ENCODE measurements at places on chromosomes 11 and 22. TPM values are rescaled to one million over a fixed set of nuclear protein-coding genes. Genes with fewer than 3 reads are reported as not detected.

Gene C11orf21
- 5.0 TPM for polyA plus RNA-seq

Gene LMF2
- polyA plus RNA-seq, result 42.2 TPM

Gene USP2
- 60.0 TPM for polyA plus RNA-seq

DNA sequence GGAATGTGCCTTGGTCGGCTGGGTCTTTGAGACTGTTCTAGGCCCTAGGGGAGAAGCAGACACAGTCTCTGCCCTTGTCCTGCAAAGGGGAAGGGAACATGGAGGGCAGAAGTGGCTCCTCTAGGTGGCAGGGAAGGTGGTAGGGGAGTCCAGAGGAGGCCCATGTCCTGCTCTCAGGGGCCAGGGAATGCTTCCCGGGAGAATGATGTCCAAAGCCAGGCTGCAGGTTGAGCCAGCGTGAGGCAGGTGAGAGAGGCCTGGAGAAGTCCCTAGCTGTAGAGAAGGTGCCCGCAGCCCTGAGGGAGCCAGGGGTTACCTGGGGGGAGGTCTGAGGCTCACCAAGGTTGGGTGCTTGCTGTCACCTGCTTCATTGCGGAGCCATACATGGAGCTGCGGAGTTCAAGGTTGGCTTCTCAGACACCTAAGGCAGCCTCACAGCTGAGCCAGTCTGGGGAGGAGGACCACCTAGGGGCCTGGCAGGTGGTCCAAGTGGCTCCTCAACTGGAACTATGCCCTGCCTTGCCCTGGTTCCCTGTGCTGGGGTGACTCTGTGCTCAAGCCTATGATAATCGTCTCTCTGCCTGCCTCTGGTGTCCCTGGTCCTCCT, 46.1 kb downstream of the SMIM38 start:
- DNase-seq, result no peak

- no peak for DNase-seq
Measured at GRCh38 chr11:69499186-69499917, 17.9 kb downstream of the LINC01488 start.

DNA sequence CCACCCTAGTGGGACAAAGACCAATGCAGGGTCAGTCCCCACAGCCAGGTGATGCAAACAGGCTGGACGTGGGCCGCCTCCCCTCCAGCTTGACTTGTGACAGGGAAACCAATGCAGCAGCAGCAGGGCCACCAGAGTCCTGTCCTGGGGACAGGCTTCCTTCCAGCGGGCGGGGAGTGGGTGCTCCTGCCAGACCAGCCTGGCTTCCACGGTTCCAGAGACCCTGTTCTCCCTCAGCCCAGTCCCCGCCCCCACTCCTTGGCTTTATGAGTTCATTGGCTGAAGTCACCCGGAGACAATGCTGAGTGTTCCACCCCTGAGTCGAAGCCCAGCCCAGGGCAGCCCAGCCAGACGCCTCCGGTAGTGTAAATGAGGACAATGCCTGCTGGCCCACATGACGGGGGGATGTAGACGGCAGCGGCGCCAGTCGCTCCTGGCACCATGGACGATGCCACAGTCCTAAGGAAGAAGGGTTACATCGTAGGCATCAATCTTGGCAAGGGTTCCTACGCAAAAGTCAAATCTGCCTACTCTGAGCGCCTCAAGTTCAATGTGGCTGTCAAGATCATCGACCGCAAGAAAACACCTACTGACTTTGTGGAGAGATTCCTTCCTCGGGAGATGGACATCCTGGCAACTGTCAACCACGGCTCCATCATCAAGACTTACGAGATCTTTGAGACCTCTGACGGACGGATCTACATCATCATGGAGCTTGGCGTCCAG, at the start of gene TSSK2:
Gene TSSK2, plus strand, starts transcription at position 350 of the 726 bp plus-strand sequence. Its CDS starts 92 bp downstream, at position 442.
- DNase-seq, result no peak

- DNase-seq, result no peak
Measured at GRCh38 chr11:115612046-115612730, 108.0 kb upstream of the CADM1 start.

DNA sequence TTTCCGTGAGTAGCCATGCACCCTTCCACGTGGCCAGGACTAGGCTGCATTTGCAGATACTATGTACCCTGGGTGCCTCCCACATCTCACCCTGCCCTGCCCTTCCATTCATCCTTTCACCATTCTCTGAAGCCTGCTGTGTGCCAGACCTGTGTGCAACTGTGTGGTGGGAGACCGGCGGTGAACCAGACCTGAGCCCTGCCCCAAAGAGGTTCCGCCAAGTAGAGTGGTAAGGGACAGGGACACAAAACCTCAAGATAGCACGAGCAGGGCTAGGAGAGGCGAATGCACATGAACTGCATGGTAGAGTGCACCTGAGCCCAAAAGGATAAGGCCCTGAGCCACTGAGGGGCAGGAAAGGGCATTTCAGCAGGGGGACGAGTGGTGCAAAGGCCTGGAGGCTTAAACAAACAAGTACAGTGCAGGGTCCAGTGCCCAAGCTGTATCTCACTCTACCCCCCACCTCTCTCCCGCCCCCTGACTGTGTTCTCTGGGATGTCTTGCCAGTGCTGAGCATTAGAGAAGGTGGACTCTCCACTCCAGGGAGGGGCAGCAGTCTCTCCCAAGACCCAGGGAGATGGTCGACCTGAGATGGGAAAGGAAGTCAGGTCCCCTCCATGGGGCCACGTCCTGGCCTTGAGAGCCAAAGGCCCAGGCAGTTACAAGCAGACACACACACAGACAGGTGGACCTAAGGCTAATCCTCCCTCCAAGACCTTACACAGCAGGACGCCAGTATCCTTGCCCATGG, 14.1 kb upstream of the ARAP1 start:
- no peak for DNase-seq

DNA sequence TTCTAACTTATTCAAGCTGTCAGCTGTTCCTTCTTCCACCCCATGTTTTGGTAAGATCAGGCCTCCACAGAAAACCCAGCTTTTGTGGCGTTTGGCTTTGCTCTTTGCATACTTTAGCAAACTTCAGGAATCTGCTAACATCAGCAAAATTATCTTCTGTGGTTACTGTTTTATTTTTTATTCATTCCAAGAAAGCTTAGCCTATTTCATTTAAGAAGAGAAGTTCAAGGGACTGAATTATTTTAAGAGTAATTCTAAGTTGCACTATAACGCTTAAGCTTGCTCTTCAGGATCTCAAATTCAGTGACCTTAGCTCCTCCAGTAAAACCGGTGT, 1.1 kb downstream of the JHY start:
- DNase-seq, result no peak

DNA sequence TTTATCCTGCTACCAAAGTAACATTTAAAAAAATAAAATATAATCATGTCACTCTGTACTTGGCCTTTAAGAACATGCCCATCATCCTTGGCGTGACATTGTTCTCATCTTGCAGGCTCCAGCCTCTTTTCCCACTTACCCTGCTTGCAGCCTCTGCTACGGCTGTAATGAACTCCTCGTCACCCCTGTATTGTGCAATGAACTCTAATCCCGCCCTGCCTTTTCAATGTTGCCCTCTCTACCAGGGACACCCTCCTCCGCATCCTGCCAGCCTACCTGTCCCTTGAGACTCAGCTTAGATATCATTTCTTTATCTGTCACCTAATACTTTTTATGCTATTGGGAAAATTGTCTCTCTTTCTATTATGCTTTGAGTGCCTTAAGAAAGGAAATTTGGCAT, 12.6 kb upstream of the MMP20 start:
- no peak for DNase-seq

- no peak for DNase-seq
Measured at GRCh38 chr11:69359735-69360480, 66.0 kb downstream of the MYEOV start.

GRCh38 chr11:73034331-73034730, 107.8 kb downstream of the FCHSD2 start:
- no peak for DNase-seq
